Upper lobe of left lung (tissue), 6 donors: ENCODE measurements at places on chromosomes 3 and 15.

DNA sequence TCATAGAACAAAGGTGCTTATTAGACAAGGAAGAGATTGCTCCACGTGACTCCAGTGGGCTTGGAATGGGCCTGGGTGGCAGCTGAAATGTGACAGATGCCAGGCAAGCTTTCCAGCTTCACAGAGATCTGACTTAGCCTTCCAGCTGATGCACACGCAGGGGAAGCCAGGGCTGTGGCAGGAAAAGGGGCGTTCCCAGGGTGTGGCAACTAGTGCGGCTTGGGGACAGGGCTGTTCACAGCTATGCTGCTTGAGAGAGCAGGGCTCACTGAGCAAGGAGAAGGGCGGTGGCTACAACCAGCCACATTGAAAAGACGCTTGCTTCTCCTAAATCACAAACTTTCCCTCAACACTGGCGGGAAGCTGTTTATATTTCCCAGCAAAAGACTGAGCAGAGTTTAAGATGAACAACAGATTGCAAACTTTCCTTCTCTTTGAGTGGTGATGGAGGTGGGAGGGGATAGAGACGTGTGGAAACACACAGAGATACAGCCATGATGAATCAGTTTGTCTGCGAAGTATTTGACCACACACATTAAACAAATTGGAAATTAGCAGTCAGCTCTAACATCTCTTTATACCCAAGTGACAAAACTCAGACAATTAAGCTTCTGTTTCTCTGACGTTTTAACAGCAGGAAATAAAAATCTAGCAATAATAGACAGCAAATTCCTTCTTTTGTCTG lies 127.5 kb downstream of the BDH1 start:
- DNase-seq: no peak

DNA sequence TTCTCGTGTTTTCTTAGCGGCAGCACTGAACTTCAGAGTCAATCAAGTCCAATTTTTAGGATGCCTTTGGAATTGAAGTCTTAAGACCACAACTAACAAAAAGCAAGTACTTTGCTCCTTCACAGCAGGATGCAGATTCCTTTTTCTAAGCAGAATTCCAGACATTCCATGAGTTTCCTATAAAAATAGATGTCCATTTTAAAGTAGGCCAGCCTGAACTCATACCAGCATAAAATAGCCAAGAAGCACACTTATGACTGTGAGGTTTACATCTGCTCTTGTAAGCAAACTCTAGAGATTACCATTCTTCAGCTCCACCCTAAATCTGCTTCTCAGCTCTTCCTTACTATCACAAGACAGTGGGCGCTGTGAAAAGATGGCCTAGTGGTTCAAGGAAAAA lies 85.8 kb downstream of the THBS1 start:
- no peak for DNase-seq

- DNase-seq: peak; percentile 27
These were observed 3.1 kb downstream of the ZNF710 start for GRCh38 chr15:90004252-90004651.

- no peak for DNase-seq
These were observed 96.9 kb downstream of the RFX7 start for GRCh38 chr15:56146756-56147155.

- peak; percentile 86 for DNase-seq
These were observed 1.0 kb upstream of the MEX3B start for GRCh38 chr15:82046666-82047452.

- no peak for DNase-seq
These were observed 468.6 kb downstream of the CNTN6 start for GRCh38 chr3:1561427-1561826.

GRCh38 chr3:24067483-24067882 lies 122.4 kb downstream of the NR1D2 start:
- DNase-seq: no peak

GRCh38 chr3:32483772-32484171 lies 18.9 kb downstream of the CMTM6 start:
- no peak for DNase-seq

- DNase-seq: no peak
These were observed 509.0 kb upstream of the NECTIN3 start for GRCh38 chr3:110562621-110563020.

DNA sequence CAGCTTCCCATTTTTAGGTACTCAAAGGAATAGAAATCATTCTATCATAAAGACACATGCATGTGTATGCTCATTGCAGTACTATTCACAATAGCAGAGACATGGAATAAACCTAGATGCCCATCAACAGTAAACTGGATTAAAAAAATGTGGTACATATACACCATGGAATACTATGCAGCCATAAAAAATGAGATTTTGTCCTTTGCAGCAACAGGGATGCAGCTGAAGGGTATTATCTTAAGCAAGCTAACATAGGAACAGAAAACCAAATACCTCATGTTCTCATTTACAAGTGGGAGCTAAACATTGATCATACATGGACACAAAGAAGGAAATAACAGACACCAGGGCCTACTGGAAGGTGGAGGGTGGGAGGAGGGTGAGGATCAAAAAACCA lies 33.1 kb upstream of the COL6A5 start:
- no peak for DNase-seq

- DNase-seq: no peak
These were observed 25.8 kb upstream of the RSL24D1 start for GRCh38 chr15:55222588-55222987.

DNA sequence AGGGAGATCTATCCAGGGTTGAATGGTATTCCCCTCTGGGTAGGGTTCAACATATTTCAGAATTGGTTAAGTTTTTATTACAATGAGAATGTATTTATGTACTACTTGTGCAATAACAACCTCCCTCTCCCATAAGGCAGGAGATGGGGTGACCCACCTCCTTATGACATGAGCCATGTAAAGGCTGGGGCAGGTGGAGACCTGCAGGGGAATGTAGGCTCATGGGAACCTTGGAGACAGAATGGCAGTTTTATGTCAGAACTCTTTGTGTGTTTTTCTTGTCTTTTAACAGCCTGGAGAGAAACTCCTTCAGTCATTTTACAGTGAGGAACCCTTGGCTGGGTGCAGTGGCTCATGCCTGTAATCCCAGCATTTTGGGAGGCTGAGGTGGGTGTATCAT lies 24.6 kb upstream of the INSYN1 start:
- DNase-seq: no peak

- no peak for DNase-seq
These were observed at the start of gene MUC4 for GRCh38 chr3:195811756-195812155. Gene MUC4 (minus strand): TSS chr3:195811929. CDS start chr3:195811817, 112 bp downstream.

DNA sequence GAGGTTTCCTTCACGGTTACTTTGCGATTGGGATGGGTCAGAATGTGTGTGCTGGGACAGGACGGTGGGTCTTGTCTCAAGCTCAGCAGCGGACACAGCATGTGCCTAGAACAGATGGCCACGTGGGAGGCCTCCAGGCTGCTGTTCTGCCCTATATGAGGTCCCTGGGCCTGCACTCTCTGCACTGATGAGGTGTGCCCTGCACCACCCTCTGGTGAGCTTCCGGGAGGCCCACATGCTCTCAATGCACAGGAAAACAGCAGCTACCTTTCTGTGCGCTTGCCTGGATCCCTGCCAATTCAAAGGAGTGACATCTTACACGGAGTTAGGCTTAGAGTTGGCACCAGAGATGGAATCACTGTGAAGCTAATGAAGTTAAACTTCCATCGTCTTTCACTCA lies 59.8 kb downstream of the BOC start:
- DNase-seq: no peak

- DNase-seq: no peak
These were observed 17.9 kb upstream of the CRABP1 start for GRCh38 chr15:78322243-78322642.

GRCh38 chr15:93036951-93037819 lies 51.8 kb downstream of the RGMA start:
- peak; percentile 77 for DNase-seq

- DNase-seq: no peak
These were observed 67.2 kb downstream of the EFHB start for GRCh38 chr3:19866751-19867347.

- DNase-seq: no peak
These were observed 610.2 kb downstream of the ZNF385D start for GRCh38 chr3:21140785-21141184.

DNA sequence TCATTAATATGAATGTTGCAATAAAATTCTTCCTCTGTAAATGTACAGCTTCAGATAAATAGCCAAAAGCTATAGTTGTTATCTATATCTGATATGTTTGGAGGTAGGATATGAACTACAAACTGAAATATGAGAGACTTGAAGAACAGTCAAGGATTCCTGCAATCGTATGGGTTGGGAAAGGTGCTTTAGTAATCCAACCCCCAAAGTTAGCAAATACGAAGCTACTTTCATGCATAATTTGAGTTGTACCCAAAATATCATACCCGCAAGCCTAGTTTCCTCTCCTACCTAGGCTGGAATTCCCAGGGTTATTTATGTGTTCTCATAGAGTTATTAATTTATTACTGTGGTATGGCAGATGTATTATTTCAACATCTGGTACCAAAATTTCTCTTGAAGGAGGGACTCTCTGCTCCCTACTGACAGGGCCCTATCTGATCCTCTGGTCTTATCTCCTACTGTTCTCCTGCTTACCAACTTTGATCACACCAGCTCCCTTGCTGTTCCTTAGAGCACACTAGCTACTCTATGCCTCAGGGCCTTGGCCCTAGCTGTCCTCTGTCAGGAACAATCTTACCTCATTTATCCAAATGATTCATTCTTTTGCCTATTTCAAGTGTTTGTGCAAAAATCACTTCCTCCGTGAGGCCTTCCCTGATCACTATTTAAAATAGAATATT lies 140.4 kb upstream of the CCDC54 start:
- DNase-seq: no peak

- no peak for DNase-seq
These were observed 237.8 kb downstream of the FGF12 start for GRCh38 chr3:192489579-192489978.

DNA sequence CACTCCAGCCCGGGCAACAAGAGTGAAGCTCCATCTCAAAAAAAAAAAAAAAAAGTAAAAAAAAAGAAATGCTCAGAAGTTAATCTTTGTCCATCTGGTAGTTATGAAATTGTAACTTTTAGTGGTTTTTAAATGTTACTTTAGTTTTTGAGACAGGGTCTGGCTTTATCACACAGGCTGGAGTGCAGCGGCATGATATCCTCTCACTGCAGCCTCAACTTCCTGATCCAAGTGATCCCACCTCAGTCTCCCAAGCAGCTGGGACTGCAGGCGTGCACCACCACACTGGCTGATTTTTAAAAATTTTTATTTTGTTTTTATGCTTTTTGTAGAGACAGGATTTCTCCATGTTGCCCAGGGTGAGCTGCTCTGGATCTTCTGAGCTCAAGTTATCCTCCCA lies 1.3 kb downstream of the RNU5B-1 start:
- no peak for DNase-seq

GRCh38 chr15:75407083-75407482 lies 38.7 kb upstream of the MAN2C1 start:
- DNase-seq: no peak

DNA sequence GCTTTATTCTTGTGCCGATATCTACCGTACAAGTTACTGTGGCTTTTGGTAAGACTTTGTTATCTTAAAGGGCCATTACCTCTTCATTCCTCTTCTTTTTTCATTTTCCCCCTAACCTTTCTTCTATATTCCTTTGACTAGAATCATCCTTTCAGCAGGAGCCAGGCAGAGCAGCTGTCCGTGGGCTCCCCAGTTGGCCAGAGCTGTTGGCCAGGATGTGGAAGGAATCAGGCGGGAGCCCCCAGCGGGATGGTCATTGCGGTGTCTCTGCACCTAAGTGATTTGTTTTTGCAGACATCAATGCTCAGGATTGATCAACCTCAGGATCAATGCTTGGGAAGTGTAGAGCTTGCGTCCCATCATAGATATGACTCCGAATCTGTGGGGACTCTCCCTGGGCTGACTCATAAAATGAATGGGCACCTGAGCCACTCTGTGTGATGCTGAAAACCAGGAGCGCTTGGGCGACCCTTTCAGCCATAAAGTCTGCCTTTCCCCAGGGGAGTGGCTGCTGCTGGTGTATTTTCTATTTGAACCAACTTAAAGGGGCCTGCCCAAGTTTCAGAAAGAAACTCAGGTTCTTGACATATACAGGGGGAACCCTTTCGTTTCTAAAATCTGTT lies 21.7 kb downstream of the APBA2 start:
- peak; percentile 6 for DNase-seq

DNA sequence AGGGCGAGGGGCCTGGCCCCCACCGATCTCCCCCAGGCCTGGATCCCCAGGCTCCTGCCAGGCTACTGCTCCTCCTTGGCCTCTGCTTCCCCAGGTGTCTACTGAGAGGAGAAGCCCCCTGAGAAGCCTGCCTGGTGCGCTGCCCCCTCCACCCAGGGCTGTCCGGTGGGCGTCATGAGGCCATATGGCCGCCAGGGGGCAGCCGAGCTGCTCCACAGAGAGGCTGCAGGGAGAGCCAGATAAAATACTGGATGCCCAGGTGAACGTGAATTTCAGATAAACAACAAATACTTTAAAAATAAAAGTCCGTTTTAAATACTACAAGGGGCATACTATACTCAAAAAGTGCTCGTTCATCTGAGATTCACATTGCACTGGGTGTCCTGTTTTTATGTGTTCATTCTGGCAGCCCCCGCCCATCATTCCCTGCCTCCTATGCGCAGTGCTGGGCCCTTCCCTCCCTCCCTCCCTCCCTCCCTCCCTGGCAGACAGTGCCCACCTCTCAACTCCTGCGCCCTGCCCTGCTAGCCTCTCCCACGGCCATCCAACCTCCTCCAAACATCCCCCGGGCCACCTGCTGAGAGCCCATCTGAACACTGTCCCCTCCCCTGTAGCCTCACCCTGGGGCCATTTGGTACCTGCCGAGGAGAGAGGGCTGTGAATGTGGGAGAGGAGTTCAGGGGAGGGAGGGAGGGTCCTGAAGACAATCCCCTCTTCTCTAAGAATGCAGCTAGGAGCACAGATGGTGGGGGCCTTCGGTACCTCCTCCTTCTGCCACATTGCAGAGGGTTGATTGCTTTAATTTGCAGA lies 29.6 kb downstream of the PSTPIP1 start:
- DNase-seq: peak; percentile 95

DNA sequence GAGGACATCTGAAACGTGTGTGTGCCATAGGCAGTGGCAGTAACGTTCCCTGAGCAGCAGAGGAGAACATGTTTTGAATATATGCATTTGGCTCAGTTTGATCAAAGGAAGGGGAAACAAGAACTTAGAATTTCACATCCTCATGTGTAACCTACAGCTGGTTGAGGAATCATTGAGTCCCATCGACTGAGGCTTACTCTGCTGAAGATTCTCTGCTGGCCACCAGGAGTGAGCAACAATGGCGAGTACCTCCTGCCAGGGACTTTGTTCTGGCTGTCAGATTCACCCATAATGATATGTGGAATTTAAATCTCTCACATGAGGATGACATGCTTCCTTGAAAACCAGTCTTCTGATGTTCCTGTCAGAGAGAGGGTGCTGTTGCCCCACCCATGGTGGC lies 21.3 kb downstream of the GORASP1 start:
- DNase-seq: no peak

DNA sequence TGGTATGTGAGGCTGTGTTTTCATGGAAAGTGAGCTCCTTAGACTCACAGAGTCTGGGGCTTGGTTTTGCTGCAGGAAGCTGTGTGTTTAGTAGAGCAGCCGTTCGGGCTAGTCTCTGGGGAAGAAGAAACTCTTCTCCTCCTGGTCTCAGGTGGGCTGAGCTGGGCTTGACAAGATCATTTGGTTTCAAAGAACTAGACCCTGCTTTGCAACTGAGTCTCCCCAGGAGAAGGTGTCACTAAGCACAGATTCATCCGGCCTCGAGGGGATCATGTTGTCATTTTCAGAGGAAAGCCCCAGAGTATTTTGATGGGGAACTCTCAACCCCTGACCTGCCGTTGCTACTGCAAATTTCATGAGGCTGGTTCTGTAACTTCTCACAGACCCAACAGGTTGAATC lies 188.5 kb downstream of the FAM43A start:
- no peak for DNase-seq
